Psoas muscle (tissue), 8 donors: ENCODE measurements at places on chromosomes 3 and 15. TPM values are rescaled to one million over a fixed set of nuclear protein-coding genes. Genes with fewer than 3 reads are reported as not detected.

DNA sequence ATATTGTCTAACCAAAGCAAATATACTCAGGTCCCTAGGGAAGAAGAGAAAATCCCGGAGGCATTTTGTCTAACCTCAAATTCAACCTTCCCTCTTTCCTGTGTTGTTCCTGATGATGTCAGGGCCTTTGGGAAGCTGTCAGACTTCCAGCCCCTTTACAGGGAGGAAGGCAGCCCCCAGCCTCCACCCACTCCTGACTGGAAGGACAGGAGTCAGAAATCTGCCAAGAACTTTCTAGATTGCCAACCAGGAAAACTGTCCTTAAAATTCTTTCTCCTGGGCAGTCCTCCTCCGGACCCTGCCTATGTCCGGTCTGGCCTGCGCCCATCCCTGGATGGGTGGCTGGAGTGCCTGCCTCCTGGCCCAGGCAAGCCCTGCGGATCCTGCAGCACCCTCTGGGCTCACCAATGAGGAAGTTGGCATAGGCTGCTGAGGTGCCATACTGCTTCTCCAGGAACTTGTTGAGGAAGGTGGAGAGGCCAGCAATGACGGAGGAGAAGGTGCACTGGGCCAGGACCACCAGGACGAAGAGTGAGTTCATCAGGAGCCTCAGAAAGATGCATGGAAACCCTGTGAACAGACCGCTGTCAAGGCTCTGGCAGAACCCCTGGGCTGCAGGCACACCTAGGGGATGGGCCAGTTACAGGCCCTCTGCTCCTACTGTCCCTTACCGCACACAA lies 52.6 kb upstream of the RAB6B start:
- DNase-seq = no peak
- H3K4me1 ChIP-seq = peaks cover 29% of the 10 kb centered on the region
- H3K4me3 ChIP-seq = no peak overlapping the region
- H3K36me3 ChIP-seq = no peaks in the 10 kb centered on the region
- no peaks in the 10 kb centered on the region for H3K27me3 ChIP-seq

GRCh38 chr3:182809531-182809930 lies 16.2 kb downstream of the ATP11B start:
- H3K4me1 ChIP-seq = peaks cover 53% of the 10 kb centered on the region
- H3K4me3 ChIP-seq = no peak overlapping the region
- H3K27ac ChIP-seq = no peak overlapping the region
- DNase-seq = no peak
- H3K36me3 ChIP-seq = no peaks in the 10 kb centered on the region

GOLGA8R gene
- 1.4 TPM for total RNA-seq

PATL2 gene
- not detected for total RNA-seq

FGF12 gene
- 0.81 TPM for total RNA-seq

DNA sequence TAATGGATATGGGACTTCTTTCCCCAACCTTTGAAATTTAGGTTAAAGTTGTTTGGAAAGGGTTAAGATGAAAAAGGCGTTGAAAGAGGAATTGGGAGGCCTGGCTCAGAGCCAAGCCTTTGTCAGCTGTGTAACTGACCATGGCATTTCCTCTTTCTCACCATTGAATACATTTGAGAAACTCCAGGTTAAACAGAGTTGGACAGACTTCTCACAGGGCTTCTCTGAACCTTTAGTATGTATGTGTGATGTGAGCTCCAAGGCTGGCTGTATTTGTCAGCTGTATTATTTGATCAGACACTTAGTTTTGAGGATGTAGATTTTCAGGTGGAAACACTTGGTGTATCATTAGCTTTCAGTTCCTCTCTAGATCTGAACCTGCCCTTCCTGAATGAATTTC lies 136.4 kb upstream of the GOLGA6L4 start:
- H3K4me3 ChIP-seq = no peak overlapping the region
- H3K36me3 ChIP-seq = no peaks in the 10 kb centered on the region
- H3K27me3 ChIP-seq = no peaks in the 10 kb centered on the region
- H3K4me1 ChIP-seq = no peaks in the 10 kb centered on the region
- DNase-seq = no peak

DNA sequence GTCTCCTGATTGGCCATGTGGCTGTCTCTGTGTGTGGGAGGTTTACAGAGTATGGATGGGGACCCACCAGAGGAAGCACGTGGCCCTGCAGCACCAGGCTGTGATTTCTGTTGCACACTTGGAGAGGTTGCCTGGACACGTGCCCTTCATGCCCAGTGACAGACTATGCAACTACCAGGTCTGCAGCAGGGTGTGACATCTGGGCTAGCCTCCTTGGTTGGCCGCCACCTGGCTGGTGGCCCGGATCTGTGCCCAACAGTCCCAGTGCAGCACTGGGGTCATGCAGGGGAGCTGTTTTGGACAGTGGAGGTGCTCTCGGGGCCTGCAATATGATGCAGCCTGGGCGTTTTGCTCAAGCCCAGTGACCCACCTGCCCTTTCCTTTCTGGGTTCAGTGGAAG lies 212.5 kb downstream of the UBE3A start:
- H3K4me1 ChIP-seq = no peaks in the 10 kb centered on the region
- H3K36me3 ChIP-seq = no peaks in the 10 kb centered on the region
- H3K27ac ChIP-seq = no peak overlapping the region
- DNase-seq = no peak
- no peaks in the 10 kb centered on the region for H3K27me3 ChIP-seq

DNA sequence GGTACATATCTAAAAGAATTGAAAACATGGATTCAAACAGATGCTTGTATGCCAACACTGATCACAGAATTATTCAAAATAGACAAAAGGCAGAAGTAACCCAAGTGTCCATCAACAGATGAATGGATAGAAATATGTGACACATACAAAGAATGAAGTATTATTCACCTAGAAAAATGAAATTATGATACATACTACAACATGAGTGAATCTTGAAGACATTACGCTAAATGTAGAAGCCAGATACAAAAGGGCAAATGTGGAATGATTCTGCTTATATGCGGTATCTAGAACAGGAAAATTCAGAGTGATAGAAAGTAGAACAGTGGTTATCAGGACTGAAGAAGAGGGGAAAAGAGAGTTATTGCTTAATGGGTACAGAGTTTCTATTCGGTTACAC lies 26.2 kb upstream of the SLC12A8 start:
- no peaks in the 10 kb centered on the region for H3K27me3 ChIP-seq
- H3K4me1 ChIP-seq = no peaks in the 10 kb centered on the region
- no peak overlapping the region for H3K27ac ChIP-seq
- DNase-seq = no peak
- H3K36me3 ChIP-seq = peaks cover 11% of the 10 kb centered on the region
- H3K4me3 ChIP-seq = no peak overlapping the region

DNA sequence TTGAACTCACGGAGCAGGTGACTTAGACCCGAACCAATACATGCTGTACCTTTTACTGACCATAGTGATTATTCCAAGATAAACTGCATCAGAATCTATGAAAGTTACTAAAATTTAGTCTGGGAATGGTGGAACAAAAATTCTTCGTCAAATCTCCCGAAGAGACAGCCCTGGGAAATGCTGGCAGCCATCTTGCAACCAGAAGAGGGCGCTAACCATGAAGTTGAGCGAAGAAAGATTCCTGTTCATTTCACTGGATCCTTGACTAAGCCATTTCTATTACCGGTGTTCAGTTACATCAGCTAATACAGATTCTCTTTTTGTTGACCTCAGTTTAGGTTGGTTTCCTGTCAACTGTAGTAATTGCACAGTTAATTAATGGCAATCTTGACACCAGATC lies 199.6 kb downstream of the SLC9A9 start:
- H3K4me3 ChIP-seq = no peak overlapping the region
- no peaks in the 10 kb centered on the region for H3K27me3 ChIP-seq
- no peak for DNase-seq
- H3K4me1 ChIP-seq = peaks cover 3% of the 10 kb centered on the region
- H3K27ac ChIP-seq = no peak overlapping the region

PTPRG gene
- 12.6 TPM for total RNA-seq

GRCh38 chr3:16600780-16601536 lies 4.3 kb downstream of the DAZL start:
- H3K4me1 ChIP-seq = peaks cover 4% of the 10 kb centered on the region
- H3K27ac ChIP-seq = no peak overlapping the region
- peak; percentile 88 for DNase-seq
- no peaks in the 10 kb centered on the region for H3K27me3 ChIP-seq

DNA sequence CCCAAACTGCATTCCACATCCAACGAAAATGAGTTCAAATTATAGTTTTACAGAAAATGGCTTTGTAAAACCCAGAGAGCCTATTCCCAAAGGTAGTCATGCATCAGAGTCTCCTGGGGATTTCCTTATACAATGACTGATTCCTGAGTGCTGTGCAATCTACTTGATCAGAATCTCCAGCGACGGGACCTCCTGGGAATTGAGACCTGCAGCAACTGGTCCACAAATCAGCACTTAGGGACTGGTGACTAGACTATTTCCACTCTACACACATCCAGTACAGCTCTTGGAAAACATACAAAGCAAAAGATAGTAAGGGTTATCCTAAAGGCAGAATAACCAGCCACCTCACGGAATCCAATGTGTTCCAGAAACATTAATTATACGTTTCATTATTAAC lies 871.0 kb upstream of the CFAP20DC start:
- no peak overlapping the region for H3K27ac ChIP-seq
- H3K4me1 ChIP-seq = no peaks in the 10 kb centered on the region
- no peak for DNase-seq

DNA sequence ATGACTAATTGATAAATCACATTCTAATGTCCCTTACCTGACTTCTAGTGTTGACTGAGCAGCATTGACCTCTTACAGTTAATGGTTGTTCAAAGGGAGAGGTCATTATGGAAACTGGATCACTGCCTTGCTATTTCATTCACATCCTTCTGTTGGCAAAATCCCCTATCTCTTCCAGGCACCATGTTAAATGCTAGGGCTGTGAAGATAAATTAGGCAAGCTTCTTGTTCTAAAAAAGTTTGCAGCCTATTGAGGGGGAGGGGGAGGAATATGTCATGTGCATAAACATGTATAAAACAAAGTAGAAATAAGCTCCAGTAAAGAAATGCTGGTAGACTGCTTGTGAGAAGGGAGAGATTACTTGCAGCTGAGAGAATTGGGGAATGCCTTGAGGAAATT lies 84.8 kb upstream of the MLF1 start:
- no peak for DNase-seq
- no peak overlapping the region for H3K27ac ChIP-seq
- H3K4me3 ChIP-seq = no peak overlapping the region
- no peaks in the 10 kb centered on the region for H3K27me3 ChIP-seq

BOC gene
- 15.4 TPM for total RNA-seq

GRCh38 chr15:48090115-48090514 lies 30.7 kb upstream of the SLC24A5 start:
- no peaks in the 10 kb centered on the region for H3K4me1 ChIP-seq
- peaks cover 2% of the 10 kb centered on the region for H3K27me3 ChIP-seq
- H3K4me3 ChIP-seq = no peak overlapping the region
- no peak overlapping the region for H3K27ac ChIP-seq

- H3K4me1 ChIP-seq = no peaks in the 10 kb centered on the region
- no peaks in the 10 kb centered on the region for H3K36me3 ChIP-seq
- no peaks in the 10 kb centered on the region for H3K27me3 ChIP-seq
- DNase-seq = no peak
- no peak overlapping the region for H3K4me3 ChIP-seq
These were observed 38.6 kb downstream of the TAFA4 start for GRCh38 chr3:68893600-68894239.

DNA sequence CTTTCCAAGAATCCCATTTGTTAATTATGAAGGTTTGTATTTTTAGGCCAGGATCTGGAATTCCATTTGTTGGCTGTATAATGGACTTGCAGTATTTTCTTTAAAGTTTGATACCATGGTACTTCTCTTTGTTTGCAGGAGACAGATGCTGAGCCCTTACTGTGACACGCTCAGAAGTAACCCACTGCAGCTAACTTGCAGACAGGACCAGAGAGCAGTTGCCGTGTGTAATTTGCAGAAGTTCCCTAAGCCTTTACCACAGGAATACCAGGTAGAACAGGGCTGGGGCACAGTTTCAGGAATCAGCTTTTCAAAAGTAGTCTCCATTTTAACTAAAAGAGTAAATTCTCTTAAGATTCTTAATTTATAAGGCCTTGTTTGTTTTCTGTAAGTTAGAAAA lies 59.1 kb downstream of the LMLN start:
- H3K27me3 ChIP-seq = no peaks in the 10 kb centered on the region
- no peaks in the 10 kb centered on the region for H3K4me1 ChIP-seq
- no peak overlapping the region for H3K27ac ChIP-seq
- H3K4me3 ChIP-seq = no peak overlapping the region

DNA sequence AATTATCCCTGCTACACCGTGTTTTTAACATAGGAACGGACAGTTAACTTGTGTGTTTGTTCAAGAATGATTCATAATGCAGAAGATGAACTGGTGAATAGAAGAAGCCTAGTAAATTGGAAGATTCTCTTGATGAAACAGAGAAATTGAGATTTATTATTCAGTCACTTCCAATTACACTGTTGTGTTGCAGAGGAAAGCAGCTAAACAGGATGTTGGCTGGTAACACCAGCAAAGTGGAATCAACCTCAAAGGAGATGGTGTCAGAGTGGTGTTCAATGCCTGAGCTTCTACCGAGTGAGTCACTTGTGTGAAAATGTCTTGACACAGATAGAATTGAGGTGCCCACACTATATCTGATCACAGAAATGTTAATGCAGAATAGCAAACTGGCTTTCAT lies 399.6 kb downstream of the LPP start:
- DNase-seq = no peak
- peaks cover 68% of the 10 kb centered on the region for H3K4me1 ChIP-seq
- H3K36me3 ChIP-seq = no peaks in the 10 kb centered on the region
- H3K27me3 ChIP-seq = no peaks in the 10 kb centered on the region

ST6GAL1 gene
- total RNA-seq = 11.5 TPM

- no peaks in the 10 kb centered on the region for H3K36me3 ChIP-seq
- no peak for DNase-seq
- no peaks in the 10 kb centered on the region for H3K4me1 ChIP-seq
These were observed 67.0 kb downstream of the IMPG2 start for GRCh38 chr3:101253396-101253795.

DNA sequence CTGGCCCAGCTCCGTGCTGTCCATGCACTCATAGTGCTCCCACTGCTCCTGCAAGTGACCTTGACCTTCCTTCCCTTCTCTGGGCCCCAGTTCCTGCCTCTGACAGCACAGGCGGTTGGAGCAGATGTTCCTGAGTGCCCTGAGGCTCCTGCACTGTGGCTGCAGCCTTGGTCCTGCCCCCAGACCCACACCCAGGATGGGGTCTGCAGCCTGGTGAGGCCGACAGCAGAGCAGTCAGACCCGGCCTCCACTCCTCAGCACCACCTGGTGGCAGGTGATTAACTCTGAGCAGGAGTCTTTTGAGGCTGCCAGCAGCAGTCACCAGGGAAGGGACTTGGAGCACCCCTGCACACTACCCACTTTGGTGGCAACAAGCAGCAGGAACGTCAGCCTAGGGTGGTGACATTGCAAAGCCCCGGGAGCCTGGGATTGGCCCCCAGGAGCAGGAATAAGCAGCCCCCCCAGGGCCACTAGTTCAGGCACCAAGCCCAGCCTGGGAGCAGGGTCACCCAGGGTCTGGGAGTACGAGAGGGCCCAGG lies 64.6 kb downstream of the CYP11A1 start:
- no peak overlapping the region for H3K27ac ChIP-seq
- peaks cover 51% of the 10 kb centered on the region for H3K27me3 ChIP-seq
- H3K36me3 ChIP-seq = no peaks in the 10 kb centered on the region
- DNase-seq = no peak
- H3K4me3 ChIP-seq = no peak overlapping the region
- no peaks in the 10 kb centered on the region for H3K4me1 ChIP-seq

SNTN gene
- not detected for total RNA-seq

MEIS2 gene
- total RNA-seq = 24.3 TPM

SLCO2A1 gene
- 4.2 TPM for total RNA-seq

AQR gene
- 8.4 TPM for total RNA-seq

GRK7 gene
- total RNA-seq = not detected

GOLGA8K gene
- 0.30 TPM for total RNA-seq

- no peaks in the 10 kb centered on the region for H3K36me3 ChIP-seq
- H3K4me3 ChIP-seq = no peak overlapping the region
- H3K27me3 ChIP-seq = no peaks in the 10 kb centered on the region
- no peak overlapping the region for H3K27ac ChIP-seq
These were observed 4.3 kb downstream of the SLCO3A1 start for GRCh38 chr15:91857772-91858171.

MEX3B gene
- total RNA-seq = 1.1 TPM

LRRIQ4 gene
- not detected for total RNA-seq
